EL (cell line): ENCODE measurements at places on chromosomes 11 and 22.
A peak's percentile ranks its signal among the peaks of the same experiment; 100 is the strongest.

GRCh38 chr11:56909563-56909962 lies 79.2 kb upstream of the OR5AK2 start:
- DNase-seq: no peak

- DNase-seq: no peak
These were observed 691.1 kb downstream of the METTL15 start for GRCh38 chr11:28799316-28799715.

DNA sequence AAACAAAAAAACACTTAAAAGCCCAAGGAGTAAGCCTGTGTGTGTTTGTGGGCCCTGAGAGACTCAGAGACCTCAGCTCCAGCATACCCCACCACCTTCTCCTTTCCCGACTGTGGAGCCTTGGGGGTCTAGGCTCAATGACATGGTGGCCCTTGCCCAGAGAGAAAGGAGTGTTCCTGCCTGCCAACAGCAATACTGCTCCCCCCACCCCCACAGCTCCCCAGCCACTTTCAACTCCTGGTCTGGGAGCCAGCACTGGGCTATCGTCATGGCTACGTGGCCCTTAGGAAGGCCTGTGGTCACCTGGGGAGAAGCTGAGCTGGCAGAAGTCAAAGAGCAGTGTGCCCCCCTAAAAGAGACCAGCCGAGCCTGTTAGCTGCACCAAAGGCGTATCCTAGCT lies 2.6 kb downstream of the PPP1R14B start:
- DNase-seq: no peak

GRCh38 chr11:66567787-66568123 lies 651 bp downstream of the CTSF start:
- no peak for DNase-seq

DNA sequence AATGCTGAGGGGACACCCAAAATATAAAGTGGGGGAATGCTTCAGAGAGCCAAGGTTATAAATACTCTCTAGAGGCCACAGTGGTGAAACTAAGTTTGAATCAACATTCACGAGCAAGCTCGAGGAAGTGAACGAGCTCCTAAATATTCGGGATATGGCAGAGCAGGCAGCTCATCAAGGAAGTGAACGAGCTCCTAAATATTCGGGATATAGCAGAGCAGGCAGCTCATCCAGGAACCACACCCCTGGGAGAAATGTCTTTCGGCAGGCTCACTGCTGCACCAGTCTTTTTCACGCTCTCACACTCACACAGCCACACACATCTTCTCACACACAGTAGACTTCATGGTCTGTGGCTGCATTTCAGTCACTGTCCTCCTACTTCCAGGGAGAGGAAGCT lies 787.5 kb downstream of the OPCML start:
- DNase-seq: peak; percentile 79

DNA sequence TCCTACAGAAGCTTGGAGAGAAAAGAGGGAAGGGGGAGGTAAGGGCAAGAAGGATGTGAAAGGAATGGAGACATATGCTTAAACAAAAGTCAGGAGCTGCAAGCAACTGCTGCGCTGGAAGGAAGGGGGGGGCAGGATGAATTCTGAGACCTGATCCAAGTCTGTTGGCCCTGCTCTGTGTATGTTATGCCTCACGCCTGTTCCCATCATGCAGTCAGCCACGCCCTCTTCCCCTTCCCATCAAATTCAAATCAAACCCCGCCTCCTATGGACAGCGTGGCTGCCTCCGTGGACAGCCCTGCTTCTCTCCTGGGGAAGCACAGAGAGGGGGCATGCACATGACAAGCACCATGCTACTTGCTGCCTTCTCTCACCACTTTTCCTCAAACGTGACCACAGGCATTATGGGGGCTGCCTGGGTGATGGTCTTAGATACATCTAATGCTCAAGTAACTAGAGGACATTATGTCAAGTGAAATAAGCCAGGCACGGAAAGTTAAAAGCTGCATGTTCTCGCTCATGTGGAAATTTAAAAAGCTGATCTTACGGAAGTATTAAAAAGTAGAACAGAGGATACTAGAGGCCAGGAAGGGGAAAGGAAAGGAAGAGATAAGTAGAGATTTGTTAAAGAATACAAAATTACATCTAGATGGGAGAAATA lies 45.8 kb upstream of the CYP2D6 start:
- no peak for DNase-seq

DNA sequence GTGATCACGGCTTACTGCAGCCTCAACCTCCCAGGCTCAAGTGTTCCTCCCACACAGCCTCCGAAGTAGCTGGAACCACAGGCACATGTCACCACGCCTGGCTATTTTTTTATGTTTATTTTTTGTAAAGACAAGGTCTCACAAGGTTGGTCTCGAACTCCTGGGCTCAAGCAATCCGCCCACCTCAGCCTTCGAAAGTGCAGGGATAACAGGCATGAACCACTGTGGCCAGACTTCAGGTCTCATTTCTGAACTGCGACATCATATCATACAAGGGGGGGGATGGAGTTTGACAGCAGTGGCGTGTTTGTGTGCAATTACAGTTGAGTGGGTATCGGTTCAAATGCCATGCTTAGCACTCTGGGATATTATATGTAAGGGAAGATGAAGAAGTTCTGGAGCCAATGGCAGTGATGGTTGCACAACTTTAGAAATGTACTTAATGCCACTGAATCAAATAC lies 6.9 kb downstream of the NAALADL1 start:
- no peak for DNase-seq

GRCh38 chr11:126063507-126063852 lies 814 bp upstream of the CDON start:
- DNase-seq: no peak

DNA sequence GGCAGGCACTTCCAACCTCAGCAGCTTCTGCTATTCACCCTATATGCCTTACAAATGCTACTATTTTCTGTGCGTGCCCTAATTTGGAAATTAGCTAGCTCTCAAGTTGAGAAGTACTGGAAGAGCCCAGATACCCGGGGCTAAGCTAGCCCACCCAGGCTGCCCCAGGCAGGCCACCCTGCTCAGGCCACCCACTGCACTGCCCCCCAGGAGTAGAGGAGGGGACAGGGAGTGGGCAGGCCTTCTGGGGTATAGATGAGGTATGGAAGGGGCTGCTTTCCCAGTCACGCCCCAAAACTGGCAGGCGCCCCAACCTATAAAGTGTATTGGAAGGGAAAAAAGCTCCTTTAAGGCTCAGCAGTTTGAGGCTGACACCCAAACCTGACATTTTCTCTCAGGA lies 43.5 kb downstream of the DRD2 start:
- no peak for DNase-seq

GRCh38 chr11:111676878-111677585 lies 74.8 kb downstream of the SIK2 start:
- DNase-seq: peak; percentile 26

DNA sequence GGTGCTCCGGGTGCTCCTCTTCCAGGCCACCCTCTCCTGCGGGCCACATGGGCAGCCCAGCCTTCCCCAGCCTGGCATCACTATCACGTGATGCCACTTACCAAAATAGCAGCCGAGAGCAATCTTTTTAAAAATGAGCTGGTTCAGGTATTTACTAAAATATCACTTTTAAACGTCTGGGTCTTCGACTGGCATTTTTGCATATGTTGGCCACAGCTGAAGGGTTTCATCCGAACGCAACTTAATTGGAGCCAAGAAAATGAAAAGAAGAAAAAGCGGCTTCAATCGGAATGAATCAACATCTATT lies 94.6 kb upstream of the ANO1 start:
- DNase-seq: no peak
